ENCODE measurements at places on chromosomes 6 and 20.

DNA sequence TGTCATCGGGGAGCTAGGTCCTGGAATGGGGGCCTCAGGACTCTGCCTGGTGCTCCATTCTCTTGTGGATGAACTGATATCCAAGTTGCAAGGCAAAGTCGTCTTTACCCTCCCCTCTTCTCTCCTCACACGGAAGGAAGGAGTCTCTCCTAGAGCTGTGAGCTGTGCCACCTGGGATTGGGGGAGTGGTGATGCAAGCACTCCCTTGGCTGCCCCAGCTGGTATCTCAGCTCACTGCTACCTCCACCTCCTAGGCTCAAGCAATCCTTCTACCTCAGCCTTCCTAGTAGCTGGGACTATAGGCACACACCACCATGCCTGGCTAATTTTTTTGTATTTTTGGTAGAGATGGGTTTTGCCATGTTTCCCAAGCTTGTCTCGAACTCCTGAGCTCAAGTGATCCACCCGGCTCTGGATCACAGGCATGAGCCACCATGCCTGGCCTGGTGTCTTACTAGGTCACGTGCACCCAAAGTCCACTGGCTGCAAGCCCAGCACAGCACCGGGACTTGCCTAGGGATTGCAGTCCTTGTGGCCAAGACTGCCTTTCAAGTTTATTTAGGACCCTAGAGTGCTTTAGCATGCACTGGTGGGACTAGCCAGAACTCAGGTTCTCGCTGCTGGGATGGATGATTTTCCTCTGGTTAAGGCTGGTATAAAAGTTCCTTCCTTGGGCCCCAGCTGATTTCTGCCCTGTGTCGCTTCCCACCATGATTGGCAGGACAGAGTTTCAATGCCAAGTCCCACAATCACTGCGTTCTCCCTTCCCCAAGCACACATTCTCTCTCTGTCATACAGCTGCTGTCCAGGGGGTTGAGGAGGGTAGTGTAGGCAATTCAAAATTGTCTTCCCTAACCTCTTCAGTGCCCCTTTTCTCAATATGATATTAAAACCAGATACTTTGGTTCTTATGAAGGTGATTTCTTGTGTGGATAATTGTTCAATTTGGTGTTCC lies 33.5 kb downstream of the SMAP1 start:
- no peak for DNase-seq

GRCh38 chr6:31681135-31681671 lies 336 bp upstream of the LY6G5C start:
- no peak for DNase-seq

- no peak for DNase-seq
Measured at GRCh38 chr20:48669946-48670605, 157.7 kb downstream of the PREX1 start.

DNA sequence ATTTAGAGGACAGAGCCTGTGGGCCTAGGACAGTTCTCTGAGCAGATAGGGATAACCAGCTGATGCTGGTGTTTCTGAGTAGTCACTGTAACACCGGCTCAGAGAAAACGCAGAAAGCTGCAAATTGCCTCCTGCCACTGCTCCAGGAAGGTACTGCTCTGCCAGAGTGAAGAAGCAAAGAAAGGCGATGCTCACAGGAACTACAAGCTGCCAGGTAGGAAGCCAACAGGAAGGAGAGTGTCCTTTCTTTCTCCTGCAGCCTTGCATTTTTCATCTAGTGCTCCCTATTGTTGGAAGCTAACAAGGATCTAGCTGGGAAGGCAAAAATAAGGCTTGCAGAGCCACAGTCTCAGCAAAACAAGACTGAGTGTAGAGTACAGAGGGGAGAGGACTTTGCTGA lies 70.7 kb upstream of the RAB32 start:
- DNase-seq = no peak

GRCh38 chr6:166462461-166463135 lies 79.9 kb upstream of the MPC1 start:
- DNase-seq = no peak

DNA sequence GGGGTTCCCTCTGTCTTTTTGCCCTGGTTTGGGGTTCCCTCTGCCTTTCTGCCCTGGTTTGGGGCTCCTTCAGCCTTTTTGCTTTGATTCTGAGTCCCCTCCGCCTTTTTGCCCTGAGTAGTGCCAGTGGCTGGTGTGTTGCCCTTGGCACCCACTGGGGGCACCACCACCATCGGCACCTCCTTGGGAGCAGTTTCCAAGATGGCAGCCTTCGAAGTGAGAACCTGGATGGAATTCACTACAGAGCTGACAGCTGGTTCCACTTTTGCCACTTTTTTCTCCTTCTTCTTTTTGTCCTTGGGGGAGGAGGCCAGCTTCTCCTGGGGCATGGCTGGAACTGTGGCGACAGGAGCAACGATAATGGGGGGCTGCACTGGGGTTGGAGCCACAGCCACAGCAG lies 22.2 kb downstream of the RRBP1 start:
- no peak for DNase-seq

DNA sequence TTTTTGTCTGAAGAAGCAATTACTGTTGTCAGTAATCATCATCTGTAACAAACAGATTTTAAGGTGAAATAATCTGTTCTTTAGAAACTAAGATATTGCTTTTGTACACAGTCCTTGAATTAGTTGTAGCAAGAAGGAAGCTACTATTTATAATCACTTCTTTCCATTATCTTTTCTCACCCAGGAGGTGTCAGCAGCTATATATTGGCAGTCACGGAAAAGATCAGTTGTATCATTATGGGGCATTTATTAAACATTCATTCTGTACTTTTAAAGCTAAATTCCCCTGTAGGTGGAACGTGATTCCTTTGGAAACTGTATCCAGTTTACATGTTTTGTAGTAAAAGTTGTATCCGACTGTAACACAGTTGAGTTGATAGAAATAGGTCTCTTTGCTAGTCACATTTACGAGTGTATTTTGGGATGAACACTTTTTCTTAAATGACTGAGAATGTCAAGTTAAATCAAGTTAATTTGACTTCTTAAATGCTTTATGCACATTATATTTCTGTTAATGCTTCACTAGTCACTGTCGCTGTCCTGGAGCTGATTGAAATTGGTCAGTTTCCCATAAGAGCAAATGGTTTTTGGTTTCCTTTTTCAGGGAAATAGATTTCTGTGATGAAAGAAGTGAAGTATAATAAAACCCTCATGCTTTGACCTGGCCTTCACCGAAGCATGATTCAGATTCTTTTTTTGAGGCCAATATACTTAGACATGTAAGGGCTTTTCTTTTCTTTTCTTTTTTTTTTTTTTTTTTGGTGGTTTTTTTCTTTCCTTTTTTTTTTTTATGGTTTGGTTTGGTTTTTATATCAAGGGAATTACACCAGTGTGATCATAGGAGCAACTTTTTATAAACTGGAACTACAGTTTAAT lies 5.1 kb downstream of the QKI start:
- no peak for DNase-seq

DNA sequence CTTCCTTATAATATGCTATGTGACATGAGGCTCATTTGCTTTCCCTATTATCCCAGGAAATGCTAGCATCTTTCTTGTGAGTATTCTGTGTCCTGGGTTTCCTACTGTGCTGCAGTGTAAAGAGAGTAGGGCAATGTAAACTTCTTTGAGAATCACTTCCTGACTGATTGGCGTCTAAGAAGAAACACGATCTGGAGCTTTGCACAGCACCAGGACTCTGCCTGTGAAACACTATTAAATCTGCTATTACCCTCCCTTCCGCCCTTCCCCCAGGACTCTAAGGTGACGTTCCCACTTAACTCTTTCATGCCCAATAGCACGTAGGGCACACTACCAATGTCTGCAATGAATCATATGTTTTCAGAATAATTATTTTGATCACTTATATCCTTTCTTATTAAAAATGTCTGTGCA lies 607.3 kb upstream of the CITED2 start:
- DNase-seq = peak; percentile 91

DNA sequence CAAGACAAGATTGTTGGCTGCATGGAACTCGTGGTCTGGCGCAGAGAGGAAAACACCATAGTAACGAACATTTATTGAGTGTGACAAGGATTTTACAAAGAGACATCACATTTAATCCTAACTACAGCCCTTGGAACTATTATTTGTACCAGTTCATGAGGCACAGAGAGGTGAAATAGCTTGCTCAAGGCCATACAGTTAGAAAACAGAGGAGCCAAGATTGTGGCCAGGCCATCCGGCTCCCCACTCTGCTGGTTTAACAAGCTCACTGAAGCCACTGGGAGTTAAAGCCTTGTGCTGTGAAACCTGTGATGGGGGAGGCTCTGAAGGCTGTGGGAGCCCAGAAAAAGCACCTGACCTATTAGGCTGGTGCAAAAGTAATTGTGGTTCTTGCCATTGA lies 74.9 kb upstream of the ZNFX1 start:
- DNase-seq = no peak

- DNase-seq = no peak
Measured at GRCh38 chr6:27651371-27651732, 178.4 kb upstream of the ZNF184 start.

DNA sequence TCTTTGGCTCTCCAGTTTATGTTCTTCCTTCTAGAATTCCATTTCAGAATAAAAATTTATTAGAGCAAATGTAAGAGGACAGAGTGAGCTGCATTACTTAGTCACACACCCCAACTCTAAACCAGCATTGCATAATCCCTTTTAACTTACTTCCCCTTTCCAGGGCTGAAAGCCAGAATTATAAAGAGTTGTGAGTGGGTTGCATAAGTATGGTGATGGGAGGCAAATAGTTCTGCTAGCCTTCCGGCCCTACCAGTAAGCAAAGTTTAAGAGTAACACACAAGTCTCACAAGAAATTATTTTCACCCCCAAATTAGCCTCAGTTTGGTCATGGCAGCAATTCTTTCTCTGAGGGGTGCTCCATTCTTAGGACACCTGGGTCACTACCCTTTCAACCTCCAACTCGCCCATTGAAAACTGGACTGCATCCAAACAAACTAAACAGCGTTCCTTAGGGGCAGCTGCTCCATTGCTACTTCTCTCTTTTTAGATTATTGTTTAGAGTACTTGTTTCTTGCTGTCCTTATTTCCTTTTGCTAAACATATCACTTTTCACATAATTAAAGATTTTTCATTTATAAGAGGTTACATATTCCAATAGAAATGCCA lies 1.6 kb downstream of the KIAA0408 start:
- peak; percentile 26 for DNase-seq

DNA sequence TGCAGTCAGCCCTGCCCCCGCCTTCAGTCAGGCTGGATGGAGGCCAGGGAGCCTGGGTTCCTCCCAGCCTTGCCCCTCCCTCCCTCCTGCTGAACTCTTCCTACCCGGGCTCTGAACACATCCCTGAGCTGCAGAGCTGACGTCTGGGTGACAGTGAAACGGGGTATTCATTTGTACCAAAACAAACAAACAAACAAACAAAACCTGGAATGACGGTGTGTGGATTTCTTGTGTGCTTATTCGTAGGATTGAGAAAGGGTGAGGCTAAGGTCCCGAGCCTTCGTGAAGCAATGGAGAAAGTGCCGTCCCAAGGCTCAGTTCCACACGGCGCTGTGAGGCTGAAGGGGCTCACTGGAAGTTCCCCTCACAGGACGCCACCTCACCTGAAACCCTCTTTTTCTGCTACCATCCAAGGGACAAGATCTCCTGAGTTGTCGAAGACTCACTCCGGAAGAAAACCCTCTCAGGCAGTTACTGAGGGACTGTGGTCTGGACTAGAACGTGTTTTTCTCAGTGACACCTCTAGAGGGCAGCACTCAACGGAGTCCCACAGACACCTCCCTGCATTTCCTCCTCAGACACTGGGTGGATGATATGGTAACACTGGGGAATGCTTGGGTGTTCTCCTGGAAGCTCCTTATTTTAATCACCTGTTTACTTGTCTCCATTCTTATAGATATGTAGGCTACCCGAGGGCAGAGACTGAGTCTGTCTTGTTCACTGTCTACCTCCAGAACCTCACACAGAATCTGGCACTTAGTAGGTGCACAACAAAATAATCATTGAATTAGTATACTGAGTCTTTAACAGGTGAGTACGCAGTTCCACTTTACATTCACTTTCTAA lies 27.3 kb downstream of the GSTA3 start:
- DNase-seq = peak; percentile 11
